ENCODE measurements at places on chromosomes 11 and 22.

- no peak for DNase-seq
Observed at GRCh38 chr11:860234-861104, 17.8 kb downstream of the TSPAN4 start.

GRCh38 chr11:44174842-44175241 lies 79.4 kb downstream of the EXT2 start:
- DNase-seq: no peak

DNA sequence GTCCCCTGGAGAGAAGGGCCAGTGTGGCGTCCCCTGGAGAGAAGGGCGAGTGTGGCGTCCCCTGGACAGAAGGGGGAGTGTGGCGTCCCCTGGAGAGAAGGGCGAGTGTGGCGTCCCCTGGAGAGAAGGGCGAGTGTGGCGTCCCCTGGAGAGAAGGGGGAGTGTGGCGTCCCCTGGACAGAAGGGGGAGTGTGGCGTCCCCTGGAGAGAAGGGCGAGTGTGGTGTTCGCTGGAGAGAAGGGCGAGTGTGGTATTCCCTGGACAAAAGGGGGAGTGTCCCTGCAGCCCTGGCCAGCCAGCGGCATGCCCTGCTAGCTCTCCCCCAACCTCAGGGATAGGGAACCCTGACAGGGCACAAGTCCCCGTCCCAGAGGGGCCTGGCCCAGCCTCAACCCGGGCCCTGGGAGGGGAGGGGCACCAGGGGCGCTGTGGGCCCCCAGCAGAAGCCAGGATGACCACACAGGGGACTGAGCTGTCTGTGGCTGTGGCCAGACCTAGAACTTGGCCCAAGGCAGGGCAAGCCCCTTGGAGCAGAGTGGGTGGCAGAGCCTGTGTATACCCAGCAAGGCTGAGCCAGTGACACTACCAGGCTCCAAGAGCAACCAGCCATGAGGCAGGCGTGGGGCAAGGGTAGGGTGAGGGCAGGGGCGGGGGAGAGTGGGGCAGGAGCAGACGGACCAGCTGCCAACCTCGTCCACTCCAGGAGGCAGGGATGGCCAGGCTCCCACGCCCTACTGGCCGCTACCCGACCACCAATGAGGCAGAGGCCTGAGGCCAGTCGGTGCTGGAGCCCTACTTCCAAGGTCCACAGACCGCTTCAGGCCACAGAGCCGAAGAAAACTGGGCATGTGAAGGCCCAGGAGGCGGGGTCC lies 4.2 kb downstream of the HRAS start:
- DNase-seq: no peak

DNA sequence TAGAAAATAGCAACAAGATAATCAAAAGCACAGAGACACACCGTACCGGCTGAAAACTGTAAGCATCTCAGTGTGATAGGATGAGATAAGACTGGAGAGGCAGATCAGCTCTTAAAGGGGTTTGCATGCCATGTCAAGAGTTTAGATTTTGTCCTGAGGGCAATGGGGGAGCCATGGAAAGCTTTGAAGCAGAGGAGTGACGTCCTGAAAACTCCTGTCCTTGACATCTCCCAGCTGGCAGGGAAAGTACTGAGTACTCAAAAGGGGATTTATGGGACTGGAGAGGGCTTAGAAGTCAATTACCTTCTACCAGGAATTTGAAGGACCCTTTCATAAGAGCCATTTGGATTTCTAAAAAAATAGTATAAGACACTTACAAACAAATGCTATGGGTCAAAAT lies 420.5 kb upstream of the NARS2 start:
- DNase-seq: no peak

- no peak for DNase-seq
Observed at GRCh38 chr11:14642453-14642852, 1.2 kb upstream of the PDE3B start.

DNA sequence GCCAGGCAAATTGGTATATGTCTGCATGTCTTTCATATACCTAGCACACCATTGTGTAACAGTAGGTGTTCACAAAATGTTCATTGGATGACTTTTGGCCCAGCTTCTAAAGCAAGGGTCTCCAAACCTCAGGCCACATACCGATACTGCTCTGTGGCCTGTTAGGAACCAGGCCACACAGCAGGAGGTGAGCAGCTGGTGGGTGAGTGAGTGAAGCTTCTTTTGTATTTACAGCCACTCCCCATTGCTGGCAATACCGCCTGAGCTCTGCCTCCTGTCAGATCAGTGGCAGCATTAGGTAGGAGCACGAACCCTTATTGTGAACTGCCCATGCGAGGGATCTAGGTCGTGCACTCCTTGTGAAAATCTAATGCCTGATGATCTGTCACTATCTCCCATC lies 836.6 kb downstream of the NTM start:
- no peak for DNase-seq

DNA sequence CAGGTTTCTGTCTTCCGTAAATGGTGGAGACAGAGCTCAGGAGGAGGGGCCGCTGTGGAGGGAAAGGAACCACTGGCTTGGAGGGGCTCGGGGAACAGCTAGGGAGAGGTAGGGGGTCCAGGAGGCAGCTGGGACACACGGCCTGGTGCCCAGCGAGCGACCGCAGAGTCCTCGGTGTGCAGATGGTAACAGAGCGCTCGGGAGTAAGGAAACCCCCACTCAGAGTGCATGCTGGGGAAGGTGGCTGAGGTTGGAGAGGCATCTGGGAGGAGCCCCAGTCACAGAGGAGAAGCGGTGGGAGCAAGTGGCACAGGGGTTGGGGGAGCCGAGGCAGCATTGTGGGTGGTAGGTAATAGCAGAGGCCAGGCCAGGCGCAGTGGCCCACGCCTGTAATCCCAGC lies 10.8 kb upstream of the NCF4 start:
- no peak for DNase-seq

GRCh38 chr22:39254122-39254521 lies 9.3 kb upstream of the PDGFB start:
- DNase-seq: no peak

- DNase-seq: no peak
Observed at GRCh38 chr11:27277843-27278242, 85.2 kb downstream of the CCDC34 start.

- DNase-seq: no peak
Observed at GRCh38 chr11:10329935-10330334, 25.1 kb downstream of the ADM start.

DNA sequence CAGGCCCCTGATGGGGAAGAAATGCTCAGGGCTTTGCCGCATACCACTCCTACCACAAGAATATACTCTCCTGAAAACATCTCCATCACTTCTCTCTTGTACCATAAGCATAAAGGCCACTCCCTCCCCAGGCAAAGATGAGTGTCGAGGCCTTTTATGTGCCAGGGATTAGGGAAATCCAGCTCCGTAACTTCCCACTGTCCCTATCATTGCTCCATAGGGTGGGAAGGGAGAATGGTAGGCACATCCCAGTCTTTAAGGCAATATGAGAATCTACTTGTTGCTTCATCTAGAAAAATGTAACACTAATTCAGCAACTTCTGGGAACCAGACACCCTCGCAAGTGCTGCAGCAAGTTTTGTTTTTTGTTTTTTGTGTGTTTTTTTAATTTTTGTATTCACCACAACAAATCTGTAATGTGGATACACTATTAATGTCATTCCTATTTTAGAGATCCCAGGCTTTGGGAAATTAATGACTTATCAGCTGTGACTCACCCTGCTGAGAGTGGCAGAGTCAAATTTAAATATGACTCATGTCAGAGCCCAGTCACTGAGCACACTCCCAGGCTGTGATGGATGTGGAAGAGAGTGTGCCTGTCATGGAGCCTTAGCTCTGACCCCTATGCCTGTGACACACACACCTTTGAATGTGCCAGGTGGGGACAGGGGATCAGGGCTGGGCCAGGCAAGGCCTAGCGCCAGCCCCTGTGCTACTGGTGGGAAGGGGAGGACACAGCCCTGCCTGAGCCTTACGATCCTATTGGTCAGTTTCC lies 23.4 kb downstream of the PANX1 start:
- no peak for DNase-seq

- DNase-seq: no peak
Observed at GRCh38 chr11:44879432-44879831, 71.3 kb downstream of the TP53I11 start.

- DNase-seq: no peak
Observed at GRCh38 chr22:22394591-22394990, 114.0 kb downstream of the ZNF280B start.

- no peak for DNase-seq
Observed at GRCh38 chr11:76526878-76527277, 82.1 kb downstream of the EMSY start.

DNA sequence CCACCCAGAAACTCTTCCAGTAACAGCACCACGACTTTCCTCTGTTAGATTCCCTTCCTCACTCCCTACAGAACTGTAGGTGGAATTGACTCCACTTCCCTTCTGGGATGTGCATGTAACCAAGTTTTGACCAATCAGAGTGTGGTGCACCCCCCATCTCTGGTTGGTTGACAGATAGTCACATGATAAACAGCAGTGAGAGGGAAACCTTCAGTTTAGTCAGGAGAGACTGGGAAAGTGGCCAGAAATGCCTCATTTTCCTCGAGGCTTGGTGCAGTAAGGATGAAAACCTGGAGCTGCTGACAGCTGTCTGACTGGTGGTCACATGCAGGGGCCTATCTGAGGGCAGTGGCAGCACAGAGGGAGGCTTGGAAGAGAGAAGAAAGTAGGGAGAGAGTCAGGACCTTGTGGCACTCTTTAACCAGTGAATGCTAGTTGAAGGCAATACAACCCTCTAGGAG lies 67.3 kb upstream of the GRK3 start:
- no peak for DNase-seq

DNA sequence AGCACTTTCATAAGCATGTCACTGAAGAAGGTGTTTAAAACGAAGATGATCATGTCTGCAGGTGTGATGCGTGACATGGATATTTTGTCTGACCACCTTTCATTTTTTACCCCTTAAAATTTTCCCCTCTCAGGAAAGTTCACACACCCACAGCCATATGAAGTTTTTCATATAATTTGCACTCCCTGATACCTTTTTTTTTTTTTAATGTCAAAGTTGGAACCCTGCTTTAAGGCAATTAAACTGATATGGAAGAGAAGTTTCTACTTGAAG lies 104.6 kb downstream of the ATXN10 start:
- DNase-seq: no peak

DNA sequence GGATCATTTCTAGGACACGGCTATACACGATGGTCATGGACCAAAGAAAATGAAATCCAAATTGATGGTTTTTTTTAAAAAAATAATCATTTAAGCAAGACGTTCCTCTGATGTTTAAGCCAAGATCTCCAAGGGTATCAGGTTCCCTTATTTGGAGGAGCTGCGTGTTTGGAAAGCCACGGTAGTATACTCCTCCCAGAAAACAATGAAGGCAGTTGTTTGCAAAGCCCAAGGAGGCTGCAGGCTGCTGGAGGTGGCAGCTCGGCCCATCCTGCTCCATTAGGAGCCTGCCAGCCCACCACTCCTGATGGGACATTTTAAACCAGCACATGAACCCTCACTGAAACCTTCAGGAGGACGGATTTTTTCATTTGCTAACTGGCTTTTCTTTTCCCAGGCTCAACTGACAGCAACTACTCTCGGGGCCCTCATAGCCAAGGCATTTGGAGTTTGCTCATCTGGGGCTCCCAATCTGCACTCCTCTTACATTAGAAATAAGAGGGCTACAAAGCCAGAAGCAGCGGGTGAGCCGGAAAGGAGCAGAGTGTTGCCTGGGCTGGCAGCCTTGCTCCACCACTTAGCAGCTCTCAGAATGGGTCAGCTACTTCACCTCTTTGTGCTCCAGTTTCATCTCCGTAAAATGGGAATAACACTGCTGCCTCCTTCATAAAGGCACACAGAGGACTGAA lies 58.4 kb downstream of the ABTB2 start:
- no peak for DNase-seq

DNA sequence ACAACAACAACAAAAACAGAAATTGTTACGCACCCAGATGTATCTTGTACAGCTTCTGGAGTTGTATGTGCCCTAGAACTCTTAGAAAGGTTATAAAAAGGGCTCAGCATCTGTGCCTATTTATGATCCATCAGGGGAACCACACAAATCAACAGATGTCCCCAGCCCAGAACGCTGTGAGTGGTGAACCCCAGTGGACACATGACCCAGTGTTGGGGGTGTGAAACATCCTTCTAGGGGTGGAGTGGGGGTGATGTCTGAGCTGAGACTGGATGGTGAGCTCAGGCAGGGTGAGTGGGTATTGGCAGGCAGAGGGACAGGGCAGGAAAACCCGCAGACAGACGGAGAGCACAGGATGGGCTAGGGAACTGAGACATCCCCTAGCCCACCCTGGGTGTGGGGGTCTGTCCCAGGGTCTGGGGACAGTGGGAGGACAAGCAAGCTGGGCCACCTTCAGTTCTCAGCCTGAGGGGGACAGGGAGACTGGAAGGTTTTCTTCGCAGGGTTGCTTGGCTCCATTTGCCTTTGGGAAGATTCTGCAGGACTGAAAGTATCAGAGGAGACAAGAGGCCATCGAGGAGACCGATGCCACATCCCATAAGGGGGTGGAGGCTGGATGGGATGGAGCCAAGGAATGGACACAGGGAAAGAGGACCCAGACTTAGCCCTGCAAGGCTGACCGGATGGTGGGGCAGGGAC lies 5.8 kb upstream of the EMID1 start:
- DNase-seq: no peak

DNA sequence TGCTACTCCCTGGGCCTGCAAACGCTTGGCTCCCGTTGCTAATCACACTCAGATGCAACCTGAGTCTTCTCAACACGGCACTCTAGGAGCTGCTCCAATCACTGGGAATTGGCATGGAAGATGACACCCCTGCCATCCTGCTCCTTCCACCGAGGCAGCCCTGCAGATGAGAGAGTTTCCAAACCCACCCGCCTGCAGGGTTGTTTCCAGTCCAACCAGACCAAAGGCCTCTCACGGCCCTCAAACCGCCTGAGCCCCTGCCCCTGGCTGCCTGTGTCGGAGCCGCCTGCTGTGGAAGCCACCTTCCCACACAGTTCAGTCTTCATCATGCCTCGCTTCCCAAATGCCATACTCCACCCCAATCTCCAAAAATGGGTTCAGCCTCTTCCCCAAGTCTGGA lies 36.8 kb upstream of the TP53I11 start:
- no peak for DNase-seq
